ENCODE measurements at places on chromosomes 2 and 18. TPM values are rescaled to one million over a fixed set of nuclear protein-coding genes. Genes with fewer than 3 reads are reported as not detected.

Gene ANKRD30BL
- not detected for total RNA-seq

DNA sequence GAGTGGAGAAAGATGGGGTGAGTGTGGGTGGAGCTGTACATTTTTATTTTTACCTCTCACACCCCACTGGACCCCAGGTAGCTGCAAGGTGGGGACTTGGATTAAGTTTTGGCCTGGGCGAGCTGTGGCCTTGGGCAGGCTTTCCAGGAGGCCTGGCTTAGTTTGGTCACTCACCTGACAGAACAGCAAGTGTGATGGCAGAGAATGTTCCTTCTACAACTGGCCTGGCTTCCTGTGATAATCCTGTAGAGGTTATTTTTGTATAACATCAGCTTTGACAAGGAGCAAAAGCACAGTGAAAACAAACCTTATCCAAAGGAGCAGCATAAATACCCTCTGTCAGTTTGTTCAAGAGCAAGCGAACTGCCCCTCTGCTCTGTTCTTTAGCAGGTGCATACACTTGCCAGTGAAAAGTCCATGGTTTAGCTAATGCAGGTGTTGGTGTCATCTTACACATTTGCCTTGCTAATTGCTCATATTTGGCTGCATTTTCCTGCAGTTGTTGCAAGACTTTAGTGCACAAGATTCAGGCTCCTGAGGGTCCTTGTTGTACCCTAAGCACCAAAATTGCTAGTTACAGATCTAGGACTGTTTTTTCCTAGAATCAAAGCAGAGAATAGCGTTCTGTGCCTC, 6.3 kb downstream of the THNSL2 start:
- H3K4me3 ChIP-seq = no peak overlapping the region
- no peaks in the 10 kb centered on the region for H3K36me3 ChIP-seq
- H3K27me3 ChIP-seq = peaks cover 20% of the 10 kb centered on the region

- no peaks in the 10 kb centered on the region for H3K36me3 ChIP-seq
- no peak overlapping the region for H3K4me3 ChIP-seq
- no peak for DNase-seq
- no peak overlapping the region for H3K27ac ChIP-seq
Observed at GRCh38 chr2:78532762-78533379, 492.6 kb upstream of the REG3G start.

DNA sequence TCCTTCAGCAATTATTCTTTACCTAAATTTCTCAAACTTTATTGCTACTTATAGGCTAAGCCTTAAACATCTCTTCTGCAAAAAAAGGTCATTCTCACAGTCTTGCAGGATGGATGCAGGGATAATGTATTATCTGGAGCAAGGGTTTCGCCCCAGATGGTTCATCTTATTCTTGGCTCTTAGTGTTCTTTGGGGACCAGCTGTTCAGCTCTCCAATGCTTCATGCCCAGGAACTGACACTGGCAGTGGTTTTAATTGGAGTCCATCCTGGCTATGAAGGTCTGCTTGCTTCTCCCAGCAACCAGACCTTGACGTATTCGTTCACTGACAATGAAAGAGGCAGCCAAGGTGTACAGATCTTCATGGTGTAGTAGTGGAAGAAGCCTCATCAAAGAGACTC, 331.9 kb downstream of the SLC8A1 start:
- no peaks in the 10 kb centered on the region for H3K36me3 ChIP-seq
- H3K4me3 ChIP-seq = no peak overlapping the region
- H3K4me1 ChIP-seq = no peaks in the 10 kb centered on the region
- H3K27ac ChIP-seq = no peak overlapping the region

DNA sequence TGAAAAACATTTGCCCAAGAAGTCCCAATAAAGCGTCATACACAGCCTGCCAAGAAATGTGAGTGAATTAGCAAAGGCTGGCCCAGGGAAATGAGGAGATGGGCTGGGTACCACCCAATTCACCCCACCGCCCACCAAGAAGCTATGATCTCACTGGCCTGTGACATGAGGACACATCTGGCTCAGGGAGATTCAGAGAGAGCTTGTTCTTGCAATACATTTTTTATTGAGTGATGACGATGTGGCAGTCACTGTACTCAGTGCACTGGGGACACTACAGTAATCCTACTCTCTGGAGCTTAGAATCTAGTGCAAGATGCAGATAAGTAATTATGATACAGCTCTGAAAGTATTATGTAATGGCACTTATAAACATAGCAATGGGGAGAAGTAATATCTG, 64.6 kb upstream of the IGFBP2 start:
- H3K36me3 ChIP-seq = no peaks in the 10 kb centered on the region
- no peaks in the 10 kb centered on the region for H3K27me3 ChIP-seq
- no peak overlapping the region for H3K27ac ChIP-seq
- H3K4me1 ChIP-seq = no peaks in the 10 kb centered on the region
- DNase-seq = no peak

DNA sequence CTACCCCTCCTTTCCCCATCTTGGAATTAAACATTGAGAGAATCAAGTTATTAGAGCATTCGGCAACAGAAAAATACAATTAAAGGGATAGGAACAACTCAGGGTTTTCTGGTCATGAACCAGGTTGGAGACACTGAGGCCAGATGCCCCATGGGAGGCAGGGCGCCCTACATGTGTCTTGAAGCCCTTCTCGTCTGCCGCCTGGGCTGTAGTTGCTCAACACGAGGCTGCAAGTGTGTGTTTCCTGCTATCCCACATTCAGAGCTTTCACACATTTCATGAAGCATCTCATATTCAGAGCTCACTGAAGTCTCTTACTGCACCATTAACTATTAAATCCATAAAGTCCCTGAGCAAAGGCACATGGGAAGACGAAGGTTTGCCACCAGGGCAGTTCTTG, 28.8 kb downstream of the TTC39C start:
- H3K27ac ChIP-seq = no peak overlapping the region
- peaks cover 36% of the 10 kb centered on the region for H3K4me1 ChIP-seq
